ENCODE measurements at places on chromosomes 16 and 17.

DNA sequence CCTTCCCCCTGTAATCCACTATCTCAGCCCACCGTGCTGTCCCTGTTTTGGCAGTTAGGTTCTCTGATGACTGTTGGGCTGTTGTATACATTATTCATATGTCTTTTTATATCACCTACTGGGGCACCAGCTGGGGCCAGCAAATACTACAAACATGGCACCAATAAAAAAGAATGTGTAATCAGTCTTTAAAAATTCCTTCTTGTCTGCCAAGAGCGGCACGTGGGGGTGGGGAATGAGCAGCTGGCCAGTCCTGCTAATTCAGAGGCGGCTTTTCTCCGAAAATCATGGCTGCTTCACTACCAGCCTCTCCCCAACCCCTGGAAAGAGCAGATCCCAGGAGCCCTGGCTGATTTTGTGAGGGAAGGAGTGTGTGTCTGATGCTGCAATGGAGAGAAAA is 77.7 kb upstream of the EEF2KMT start:
- no peak for DNase-seq

GRCh38 chr17:75601057-75601987 is 13.7 kb downstream of the MYO15B start:
- peak; percentile 60 for DNase-seq

- DNase-seq, result peak; percentile 33
Measured at GRCh38 chr16:16797239-16797638, 418.3 kb downstream of the NPIPA7 start.

DNA sequence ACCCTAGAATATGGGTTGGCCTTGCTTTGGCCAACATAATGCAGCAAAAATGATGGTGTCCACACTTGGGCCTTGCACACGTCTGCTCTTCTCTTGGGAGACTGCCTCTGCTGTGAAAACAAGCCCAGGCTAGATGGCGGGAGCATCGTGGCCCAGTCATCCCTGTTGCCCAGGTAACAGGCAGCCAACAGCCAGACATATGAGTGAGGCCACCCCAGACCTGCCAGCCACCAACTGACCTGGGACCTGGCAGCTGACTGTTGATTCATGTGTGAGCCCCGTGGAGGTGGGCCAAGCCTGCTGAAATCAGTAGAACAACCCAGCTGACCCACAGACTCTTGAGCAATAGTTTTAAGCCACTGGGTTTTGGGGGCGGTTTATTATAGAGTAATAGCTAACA is 39.4 kb upstream of the CDH3 start:
- DNase-seq, result no peak

- DNase-seq, result no peak
Measured at GRCh38 chr16:74617206-74617788, 10.4 kb upstream of the GLG1 start.

- DNase-seq, result no peak
Measured at GRCh38 chr17:27343977-27344607, 50.2 kb downstream of the WSB1 start.

- DNase-seq, result no peak
Measured at GRCh38 chr17:82101301-82101715, 3.3 kb upstream of the FASN start.

GRCh38 chr16:90072442-90073105 is 4.6 kb downstream of the PRDM7 start:
- no peak for DNase-seq

DNA sequence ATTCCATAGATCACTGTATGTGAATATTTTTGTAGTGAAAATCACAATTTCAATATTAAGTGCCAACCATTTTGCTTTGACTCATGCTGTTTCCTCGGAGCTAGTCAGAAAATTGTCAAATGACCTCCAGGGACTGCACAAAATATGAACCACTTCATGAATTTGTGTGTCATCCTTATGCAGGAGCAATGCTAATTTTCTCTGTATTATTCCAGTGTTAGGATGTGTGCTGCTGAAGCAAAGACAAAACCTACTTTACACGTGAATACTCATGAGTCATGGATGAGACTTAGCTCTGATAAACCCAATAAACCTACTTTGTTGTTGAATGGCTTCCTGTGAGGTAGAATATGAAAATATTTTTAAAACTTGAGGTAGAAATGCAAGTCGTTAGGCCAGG is 65.2 kb downstream of the SHCBP1 start:
- DNase-seq, result no peak

DNA sequence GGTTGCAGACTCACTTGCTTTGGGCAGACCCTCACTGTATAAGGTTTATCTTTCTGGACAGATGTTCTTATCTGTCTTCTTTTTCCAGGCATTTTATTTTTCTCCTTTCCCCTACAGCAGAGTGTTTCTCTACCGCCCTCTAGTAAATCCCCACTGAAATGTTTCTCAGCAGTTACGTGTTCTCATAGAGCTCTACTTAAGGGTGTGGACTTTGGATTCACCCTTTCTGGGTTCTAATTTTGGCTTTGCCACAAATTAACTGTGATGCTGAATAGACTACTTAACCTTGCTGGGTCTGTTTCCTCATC is 2.0 kb downstream of the ADAT1 start:
- no peak for DNase-seq

GRCh38 chr16:84930298-84931106 is 80.8 kb downstream of the ZDHHC7 start:
- no peak for DNase-seq

DNA sequence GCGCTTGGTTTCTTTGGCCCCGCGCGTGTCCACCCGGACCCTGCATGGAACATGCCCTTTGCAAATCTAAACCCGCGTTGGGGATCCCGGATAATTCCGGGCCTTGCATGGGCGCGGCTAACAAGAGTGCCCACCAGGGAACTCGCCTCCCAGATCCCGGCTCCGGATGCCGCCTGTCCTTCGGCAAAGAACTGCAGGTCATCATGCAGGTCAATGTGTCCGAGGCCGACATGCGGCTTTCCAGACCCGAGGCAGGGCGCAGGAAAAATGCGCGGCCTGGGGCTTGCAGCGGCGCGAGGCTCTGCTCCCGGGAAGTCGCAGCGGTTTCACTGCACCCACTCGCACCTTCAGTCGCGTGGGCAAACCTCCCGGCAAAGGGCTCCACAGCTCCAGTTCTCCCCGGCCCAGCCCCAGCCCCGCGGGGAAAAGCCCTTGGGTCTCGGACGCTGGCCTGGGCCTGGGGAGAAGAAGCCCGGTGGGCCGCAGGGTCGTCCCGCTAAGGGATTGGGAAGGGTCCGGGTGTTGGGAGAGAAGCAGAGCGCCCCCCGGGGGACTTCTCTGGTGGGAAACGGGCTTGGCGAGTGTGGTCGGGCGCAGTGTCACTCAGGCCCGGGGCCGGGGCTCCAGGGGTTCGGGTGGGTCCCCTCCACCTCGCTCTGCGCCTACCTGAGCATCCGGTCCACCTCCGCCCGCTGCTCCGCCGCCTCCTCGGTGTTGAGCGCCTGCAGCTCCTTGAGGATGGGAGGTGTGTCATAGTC is 805 bp downstream of the HNF1B start:
- no peak for DNase-seq

DNA sequence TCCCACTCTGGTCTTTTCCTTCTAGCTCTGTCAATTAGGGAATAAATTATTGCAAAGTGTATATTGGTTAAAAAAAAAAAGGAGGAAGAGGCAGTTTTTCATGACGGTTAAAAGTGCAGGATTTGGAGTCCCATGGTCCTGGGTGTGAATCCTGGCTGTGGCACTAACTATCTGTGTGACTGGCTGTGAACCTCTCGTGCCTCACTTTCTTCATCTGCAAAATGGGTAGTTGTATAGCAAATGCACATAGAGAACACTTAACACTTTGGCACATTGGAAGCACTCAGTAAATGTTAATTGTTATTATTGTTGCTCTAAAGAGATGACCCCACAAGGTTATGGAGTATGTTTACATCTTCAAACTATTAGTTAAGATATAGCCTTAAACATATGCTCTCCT is 10.5 kb upstream of the KRT23 start:
- no peak for DNase-seq

GRCh38 chr16:4409081-4409932 is 7.1 kb downstream of the CORO7 start:
- DNase-seq, result no peak

DNA sequence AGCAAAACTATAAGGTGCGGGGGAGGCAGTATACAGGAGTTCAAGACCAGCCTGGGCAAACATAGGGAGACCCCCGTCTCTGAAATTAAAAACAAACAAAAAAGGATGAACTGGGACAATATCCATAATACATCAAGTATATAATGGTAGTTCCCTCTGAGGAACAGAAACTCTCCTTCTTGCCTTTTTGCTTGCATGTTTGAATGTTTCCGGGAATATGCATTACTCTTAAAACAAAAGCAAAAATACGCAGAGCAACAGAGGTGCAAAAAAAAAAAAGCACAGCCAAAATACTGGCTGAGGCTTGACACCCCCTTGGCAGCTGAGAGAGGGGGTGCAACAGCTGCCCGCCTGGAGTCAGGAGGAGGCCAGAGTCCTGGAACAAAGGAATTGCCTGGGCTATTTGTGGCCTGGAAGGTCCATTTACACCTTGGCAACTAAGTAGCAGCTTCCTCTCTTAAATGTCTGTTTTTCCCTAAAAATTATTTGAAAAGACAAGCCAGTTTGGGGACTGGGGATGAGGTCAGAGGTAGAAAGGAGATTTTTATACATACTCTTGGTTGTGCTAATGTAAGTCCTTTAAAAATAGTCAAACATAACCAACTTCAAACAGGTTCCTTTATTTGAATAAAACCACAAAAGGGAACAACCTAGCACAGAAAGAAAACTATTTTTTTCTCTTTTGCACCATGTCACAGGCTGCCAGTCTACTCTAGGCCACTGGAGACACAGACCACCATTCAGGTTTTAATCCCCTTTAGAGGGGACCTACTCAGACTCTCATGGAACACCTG is 19.5 kb downstream of the USP7 start:
- no peak for DNase-seq

DNA sequence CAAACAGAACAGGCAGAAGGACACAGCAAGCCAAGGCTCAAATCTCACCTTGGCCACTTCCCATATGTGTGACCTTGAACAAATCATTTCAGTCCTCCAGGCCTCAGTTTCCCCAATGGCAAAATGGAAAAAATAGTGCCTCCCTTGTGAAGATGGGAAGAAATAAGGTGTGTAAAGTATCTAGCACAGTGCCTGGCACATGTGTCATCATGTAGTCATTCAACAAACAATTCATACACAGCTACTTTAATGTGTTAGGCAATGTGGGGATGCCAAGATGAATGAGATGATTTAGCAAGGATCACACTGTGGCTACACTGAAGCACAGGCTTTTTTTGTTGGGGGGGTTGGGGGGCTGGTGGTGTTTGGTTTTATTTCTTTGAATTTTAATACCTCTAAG is 13.3 kb downstream of the SRCIN1 start:
- peak; percentile 53 for DNase-seq

DNA sequence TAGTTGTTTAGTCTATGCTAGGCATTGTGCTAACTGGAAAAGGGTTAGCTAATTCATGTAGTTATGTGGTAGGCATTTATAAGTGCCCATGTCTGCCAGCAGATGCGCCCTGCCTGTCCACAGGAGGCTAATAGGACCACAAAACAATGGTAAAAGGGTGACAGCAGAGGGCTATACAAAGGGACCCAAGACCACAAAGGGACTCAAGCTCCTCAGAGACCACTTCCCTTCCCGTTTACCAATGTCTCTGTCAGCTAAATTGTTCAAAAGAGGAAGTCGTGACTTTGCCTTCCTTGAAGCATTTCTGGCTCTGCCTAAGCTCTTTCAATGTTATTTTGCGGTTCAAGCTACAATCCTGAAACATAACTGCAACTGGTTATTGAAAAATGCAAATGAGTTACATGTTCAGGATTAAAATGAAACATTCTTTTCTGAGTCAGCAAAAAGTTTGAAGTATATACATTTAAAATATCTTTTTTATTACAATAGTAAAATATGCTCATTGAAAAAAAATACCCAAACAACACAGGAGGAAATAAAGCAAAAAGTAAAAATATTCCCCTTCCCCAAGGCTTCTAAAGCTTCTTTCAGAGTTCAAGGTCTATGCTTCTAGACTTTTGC is 149.2 kb downstream of the MAF start:
- peak; percentile 35 for DNase-seq

DNA sequence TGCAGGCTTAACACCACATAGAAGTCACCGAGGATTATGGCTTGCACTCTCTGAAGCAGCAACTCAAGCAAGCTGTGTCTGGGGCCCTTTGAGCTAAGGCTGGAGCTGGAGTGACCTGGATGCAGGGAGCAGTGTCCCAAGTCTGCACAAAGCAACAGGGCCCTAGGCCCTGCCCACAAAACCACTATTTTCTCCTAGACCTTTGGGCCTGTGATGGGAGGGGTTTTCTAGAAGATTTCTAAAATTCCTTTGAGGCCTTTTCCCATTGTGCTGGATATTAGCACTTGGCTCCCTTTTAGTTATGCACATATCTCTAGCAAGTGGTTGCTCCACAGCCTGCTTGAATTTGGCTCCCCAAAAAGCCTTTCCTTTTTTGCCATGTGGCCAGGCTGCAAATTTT is 44.5 kb downstream of the KCNJ16 start:
- no peak for DNase-seq

DNA sequence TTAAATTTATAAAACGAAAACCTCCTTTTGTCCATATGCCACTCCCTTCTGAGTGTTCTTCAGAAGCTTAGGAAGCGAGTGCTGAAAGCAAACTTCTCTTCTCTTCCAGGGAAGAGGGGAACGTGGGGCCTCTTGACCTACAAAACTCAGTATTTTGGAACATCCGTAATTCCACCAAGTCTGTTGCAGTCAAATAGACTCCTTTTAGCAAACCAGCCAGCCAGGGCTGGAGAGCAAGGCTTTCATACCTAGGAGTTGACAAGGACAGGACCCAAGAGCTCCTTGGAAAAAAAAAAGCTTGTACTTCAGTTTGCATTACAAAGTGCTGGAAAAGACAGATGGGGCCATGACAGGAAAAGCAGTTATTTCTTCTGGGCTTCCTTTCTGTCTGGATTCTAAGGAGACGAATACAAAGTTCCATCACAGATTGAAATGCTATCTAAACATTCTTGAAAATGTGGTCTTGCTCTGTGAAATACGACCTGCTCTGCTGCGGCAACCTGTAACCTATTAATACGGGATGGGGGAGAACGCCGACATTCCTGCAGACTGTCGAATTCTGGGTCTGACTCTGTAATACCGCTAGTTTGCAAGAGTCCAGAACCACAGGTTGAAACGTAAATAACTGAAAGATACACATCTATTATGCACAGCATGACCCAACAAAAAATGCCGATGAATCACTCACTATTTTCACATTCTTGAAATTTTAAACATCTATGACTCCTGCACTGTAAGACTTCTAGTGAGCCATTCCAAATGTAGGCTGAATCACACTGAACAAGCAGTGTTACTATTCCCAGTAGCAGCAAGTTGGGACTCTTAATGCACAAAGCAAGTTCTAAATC is 20.6 kb downstream of the VPS53 start:
- DNase-seq, result no peak

GRCh38 chr17:65670667-65671371 is 109.4 kb upstream of the AXIN2 start:
- no peak for DNase-seq

GRCh38 chr17:27336184-27336583 is 42.3 kb downstream of the WSB1 start:
- no peak for DNase-seq

GRCh38 chr16:84563786-84564420 is 54.0 kb downstream of the COTL1 start:
- DNase-seq, result no peak
